Memory B cell (primary cell): ENCODE measurements at places on chromosomes 1 and 21.

- DNase-seq = no peak
Measured at GRCh38 chr1:203130358-203130985, 2.9 kb downstream of the ADORA1 start.

GRCh38 chr1:194289569-194290266 lies 1103.3 kb upstream of the B3GALT2 start:
- DNase-seq = peak; percentile 66

GRCh38 chr1:55049271-55049913 lies 10.0 kb downstream of the PCSK9 start:
- DNase-seq = no peak

DNA sequence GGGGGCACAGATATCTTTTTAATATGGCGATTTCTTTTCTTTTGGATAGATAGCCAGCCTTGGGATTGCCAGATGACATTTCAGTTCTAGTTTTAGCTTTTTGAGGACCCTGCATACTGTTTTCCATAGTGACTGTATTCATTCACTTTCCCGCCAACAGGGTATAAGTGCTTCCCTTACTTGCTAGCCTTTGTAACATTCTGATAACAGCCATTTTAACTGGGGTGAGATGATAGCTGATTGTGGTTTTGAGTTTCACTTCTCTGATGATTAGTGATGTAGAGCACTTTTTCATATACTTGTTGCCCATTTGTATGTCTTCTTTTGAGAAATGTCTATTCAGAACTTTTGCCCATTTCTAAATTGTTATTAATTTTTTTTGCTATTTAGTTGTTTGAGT lies 151.9 kb downstream of the NTPCR start:
- no peak for DNase-seq

DNA sequence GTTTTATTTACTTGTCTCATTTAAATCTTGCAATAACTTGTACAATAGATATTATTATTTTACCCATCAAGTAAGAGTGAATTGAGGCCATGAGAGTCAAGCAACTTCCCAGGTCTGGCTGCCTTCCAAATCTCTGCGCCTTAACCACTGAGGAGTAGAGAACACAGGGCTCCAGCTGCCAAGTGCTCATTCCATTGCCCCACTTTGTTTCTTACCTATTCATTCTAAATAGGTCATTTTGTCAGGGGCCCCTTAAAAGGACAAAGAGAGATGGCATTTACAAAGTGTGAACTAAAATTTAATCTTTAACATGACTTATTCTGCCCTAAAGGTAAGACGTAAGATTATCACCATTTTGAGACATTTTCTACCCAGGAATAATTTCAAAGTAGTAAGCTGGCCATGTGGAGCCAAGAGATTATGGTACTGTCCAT lies 3.5 kb downstream of the PPP1R15B start:
- DNase-seq = no peak

DNA sequence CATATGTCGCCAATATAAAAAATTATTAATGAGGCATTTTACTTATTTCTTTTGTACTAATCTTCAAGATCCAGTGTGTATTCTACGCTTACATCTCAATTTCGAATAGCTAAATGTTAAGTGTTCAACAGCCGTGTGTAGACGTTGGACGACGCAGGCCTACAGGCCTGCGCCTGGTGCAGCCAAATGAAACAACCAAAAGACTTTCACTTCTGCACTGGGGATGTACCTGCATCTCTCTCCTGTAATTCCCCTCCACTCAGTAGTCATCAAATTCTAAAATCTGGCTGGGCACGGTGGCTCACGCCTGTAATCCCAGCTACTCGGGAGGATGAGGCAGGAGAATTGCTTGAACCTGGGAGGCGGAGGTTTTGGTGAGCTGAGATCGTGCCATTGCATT lies 76.8 kb upstream of the HNRNPU start:
- DNase-seq = peak; percentile 68

DNA sequence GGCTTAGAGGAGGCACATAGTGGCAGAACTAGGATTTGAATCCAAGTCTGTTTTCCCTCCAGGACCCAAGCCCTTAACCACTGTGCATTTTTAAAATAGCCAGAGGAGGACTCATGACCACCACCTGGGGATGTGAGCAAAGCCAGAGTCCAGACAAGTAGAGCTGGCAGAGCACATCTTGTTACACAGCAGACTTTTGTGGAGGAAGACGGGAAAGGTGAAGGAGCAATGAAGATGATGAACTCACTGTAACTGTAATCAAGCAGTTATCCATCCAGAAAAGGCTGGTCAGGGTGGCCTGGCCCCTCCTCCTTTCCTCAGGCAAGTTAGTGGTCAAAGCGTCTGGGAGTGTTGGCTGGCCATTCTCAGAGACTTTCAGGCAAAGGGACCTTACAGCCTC lies 50.9 kb downstream of the SLC44A3 start:
- DNase-seq = no peak
